ENCODE measurements at places on chromosomes 4 and X.

DNA sequence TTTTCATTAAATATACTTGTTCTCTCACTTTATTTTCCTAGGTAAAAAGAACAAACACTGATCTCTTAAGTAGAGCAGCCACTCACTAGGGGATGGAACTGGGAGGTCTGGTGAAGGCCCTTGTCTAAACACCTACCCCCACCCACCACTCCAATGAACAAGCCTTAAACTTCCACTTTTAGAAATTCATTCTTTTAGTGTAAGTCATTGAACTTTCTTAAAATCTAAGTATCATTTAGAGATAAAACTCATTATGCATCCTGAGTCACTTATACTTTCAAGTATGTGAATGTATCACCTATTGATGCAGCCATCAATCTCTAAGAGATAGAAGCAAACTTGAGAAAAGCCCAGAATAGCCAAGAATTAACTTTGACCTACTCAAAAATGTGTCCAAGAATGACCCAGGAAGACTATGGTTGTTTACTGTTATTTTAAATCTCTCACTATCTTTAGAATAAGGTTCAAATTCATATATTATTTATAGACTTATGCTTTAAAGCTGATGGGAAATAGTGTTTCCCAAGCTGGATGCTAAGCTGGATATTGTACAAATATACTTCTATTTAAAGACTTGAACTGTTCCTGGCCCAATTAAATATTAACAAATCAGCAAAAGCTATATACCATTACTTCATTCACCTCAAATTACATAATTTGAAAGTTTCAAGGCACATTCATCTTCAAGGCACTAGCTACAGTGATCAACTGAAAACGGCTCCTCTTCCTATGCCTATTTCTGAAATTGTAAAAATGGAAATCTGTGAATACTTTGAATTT lies 49.5 kb downstream of the CAMK2D start:
- no peak for DNase-seq

DNA sequence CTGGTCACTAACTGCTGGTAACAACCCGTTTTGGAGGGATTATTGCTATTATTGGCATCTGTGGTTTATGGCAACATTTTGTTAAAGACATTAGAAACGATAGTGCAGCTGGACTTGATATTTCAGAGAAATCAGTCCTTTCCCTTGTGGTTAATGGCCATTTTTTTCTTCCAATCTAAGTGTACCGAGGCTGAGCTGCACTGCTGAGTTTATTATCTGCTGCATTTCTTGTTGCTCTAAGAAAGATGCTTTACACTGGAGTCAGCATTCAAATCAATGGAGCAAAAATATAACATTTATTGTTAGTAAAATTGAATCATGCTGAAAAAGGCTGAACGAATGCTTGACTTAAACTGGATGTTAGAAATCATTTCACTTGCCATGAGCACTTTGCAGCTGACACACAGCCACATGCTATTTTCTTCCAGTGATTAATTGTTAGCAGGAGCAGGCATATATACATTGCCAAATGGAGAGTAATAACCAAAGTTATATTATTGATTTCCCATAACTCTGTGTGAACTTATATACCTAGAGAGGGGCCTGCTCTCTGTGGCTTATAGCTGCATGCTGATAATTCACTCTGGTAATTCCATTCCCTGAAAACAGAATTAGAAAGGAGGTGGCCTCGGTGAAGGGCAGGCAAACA lies 66.5 kb upstream of the TTC29 start:
- DNase-seq: no peak

GRCh38 chrX:9681011-9681410 lies 84.6 kb downstream of the GPR143 start:
- DNase-seq: no peak

- DNase-seq: no peak
Observed at GRCh38 chrX:47311932-47312774, 58.2 kb upstream of the ZNF157 start.

DNA sequence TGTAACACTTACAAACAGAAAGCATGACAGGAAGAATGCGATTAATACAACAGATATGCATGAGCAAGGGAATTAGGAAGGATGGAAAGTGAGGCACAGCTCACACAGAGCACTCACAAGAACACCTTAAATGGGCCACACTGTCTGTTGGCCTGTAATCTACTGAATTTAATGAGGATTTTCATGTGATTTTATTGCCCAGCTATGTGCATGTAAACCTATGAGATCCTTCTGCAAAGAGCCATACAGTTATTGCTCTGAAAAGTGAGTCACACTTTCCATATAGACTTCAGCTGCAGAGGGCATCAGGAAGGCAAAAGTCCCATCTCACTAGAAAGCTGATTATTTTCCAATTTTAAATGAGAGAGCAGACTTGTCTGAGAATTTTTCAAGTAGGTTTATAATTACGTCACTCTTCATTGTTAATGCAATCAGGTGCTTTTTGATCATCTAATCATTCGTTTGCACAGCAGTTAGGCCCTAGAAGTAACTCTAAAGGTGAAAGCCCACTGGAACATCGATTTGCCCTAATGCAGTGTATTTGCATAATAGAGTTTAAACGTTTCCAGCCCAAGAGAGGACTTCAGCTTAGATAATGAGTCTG lies 832.7 kb upstream of the INTU start:
- no peak for DNase-seq

GRCh38 chr4:168501407-168501806 lies 4.6 kb downstream of the PALLD start:
- DNase-seq: no peak

DNA sequence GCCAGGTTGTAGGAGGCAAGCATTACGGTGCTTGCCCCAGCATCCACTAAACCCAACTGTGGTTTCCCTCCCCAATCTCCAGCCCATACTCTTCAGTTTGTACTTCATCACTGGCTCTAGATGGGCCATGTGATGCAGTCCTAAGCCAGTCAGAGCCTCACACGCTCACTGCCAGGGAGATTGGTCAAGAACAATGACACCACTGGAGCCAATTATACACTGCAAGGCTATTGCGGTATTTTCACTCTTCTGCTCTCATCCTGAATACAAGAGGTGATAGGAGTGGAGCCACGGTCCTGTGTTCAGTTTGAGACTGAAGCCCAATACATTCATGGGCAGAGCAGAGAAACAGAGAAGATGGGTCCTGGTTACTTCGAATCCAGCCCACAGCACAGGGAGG lies 58.4 kb downstream of the SEPSECS start:
- no peak for DNase-seq

GRCh38 chr4:3526456-3526855 lies 5.8 kb downstream of the LRPAP1 start:
- DNase-seq: peak; percentile 63

GRCh38 chr4:171583790-171584189 lies 229.4 kb upstream of the GALNTL6 start:
- DNase-seq: no peak

GRCh38 chr4:90515191-90515590 lies 388.0 kb downstream of the CCSER1 start:
- no peak for DNase-seq

GRCh38 chr4:96108146-96108545 lies 268.3 kb downstream of the PDHA2 start:
- DNase-seq: no peak

GRCh38 chr4:153497988-153498967 lies 32.1 kb downstream of the TMEM131L start:
- DNase-seq: peak; percentile 80

GRCh38 chr4:6878451-6879059 lies 31.1 kb upstream of the TBC1D14 start:
- no peak for DNase-seq

Data from posterior cingulate gyrus (tissue), 11 donors.